Psoas muscle (tissue), 8 donors: ENCODE measurements at places on chromosomes 3 and 15. TPM values are rescaled to one million over a fixed set of nuclear protein-coding genes. Genes with fewer than 3 reads are reported as not detected.

Gene TRPM1
- total RNA-seq, result not detected

Gene LRRC31
- not detected for total RNA-seq

Gene PPARG
- total RNA-seq, result 6.0 TPM

Gene PP2D1
- total RNA-seq, result not detected
